Progenitor cell of endocrine pancreas (in vitro differentiated cells): ENCODE measurements at places on chromosomes 4 and X. TPM values are rescaled to one million over a fixed set of nuclear protein-coding genes. Genes with fewer than 3 reads are reported as not detected.

DNA sequence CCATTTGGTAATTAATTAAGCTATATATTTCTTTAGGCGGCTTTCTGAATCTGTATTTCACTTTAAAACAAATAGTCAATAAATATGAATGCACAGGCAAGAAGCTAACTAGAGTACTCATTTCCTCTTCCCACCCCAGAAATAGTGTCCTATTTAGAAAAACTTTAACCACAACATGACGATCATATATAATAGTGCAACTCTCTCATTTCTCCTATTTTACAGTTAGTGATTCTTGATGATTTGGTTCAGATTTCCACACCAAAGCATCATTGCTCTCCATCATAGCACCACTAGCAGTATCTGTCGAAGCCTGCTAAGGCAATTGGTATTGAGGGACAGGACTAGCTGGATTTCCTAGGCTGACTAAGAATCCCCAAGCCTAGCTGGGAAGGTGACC lies 184.0 kb upstream of the GALNTL6 start:
- H3K27ac ChIP-seq: no peak overlapping the region
- H3K36me3 ChIP-seq: no peaks in the 10 kb centered on the region
- no peak for DNase-seq
- H3K4me3 ChIP-seq: no peak overlapping the region
- no peaks in the 10 kb centered on the region for H3K4me1 ChIP-seq

- no peak overlapping the region for H3K4me3 ChIP-seq
- H3K36me3 ChIP-seq: no peaks in the 10 kb centered on the region
- peaks cover 19% of the 10 kb centered on the region for H3K4me1 ChIP-seq
- no peaks in the 10 kb centered on the region for H3K27me3 ChIP-seq
- no peak overlapping the region for H3K27ac ChIP-seq
- no peak for DNase-seq
Measured at GRCh38 chr4:37601531-37601930, 84.6 kb downstream of the RELL1 start.

The GABRG1 gene
- total RNA-seq: not detected in 2 replicates

GRCh38 chrX:14936561-14936960 lies 63.3 kb downstream of the MOSPD2 start:
- H3K36me3 ChIP-seq: no peaks in the 10 kb centered on the region
- H3K4me1 ChIP-seq: peaks cover 6% of the 10 kb centered on the region
- H3K4me3 ChIP-seq: no peak overlapping the region
- no peak overlapping the region for H3K27ac ChIP-seq

DNA sequence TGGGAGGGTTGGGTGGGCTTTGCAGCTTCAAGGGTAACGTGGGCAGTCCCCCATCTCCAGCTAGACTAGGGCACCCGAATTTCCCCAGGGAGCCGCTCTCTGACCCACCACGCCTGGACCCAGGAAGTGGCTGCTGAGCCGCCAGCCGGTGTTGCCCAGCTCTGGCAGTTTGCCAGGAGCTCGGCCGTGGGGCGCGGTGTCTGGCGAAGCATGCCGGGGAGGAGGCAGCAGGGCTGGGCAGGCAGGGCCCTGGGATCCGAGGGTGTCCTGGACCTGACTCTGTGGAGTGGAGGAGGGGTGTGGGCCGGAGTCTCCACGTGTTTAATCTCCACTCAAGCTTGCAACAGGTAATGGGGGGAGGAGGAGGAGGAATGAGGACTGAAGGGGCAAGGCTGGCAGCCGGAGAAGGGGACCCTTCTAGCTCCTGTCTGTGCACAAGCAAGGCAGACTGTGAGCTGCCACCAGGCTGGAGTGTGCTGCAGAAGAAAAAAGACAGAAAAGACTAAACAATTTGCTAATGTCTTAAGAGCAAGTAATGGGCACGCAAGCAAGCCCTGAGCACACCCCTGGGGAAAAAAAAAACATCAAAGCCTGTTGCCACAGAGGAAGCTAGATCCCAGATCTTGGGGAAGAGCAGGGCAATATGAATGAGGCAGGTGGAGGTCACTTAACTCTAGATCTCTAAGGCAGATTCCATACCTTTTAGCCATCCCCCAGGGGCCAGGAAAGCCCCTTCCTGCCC lies 2.4 kb downstream of the LONRF3 start:
- no peak overlapping the region for H3K4me3 ChIP-seq
- H3K36me3 ChIP-seq: peaks cover 3% of the 10 kb centered on the region
- peaks cover 2% of the 10 kb centered on the region for H3K4me1 ChIP-seq
- H3K27ac ChIP-seq: no peak overlapping the region

DNA sequence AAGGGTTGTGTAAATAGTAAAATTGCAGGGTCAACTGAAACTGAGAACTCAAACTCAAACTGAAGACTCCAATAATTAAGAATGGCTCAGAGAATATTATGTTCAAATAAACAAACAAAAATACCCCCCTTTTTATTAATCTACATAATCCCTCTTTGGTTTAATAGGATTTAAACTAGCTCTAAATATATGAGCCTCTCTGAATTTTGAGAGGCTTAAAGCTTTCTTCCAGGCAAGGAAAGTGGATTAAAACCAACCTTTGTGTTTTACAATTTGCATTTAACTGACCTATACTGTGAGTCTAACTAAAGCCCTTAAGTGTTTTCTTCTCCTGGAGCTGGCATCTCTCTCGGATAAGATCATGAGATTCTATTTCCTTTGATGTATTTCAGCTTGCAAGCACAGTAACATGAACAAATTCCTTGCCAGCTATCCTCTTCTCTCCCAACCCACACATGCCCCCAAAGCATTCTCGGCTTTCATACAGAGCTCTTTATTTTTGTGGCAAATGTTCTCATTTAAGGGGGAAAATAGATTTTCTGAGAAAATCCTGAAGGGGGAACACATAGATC lies 1310.8 kb upstream of the AGA start:
- no peak overlapping the region for H3K27ac ChIP-seq
- H3K4me3 ChIP-seq: no peak overlapping the region
- no peaks in the 10 kb centered on the region for H3K36me3 ChIP-seq

- no peak overlapping the region for H3K27ac ChIP-seq
- no peaks in the 10 kb centered on the region for H3K36me3 ChIP-seq
- no peak overlapping the region for H3K4me3 ChIP-seq
Measured at GRCh38 chr4:3720466-3720865, 45.7 kb upstream of the ADRA2C start.

DNA sequence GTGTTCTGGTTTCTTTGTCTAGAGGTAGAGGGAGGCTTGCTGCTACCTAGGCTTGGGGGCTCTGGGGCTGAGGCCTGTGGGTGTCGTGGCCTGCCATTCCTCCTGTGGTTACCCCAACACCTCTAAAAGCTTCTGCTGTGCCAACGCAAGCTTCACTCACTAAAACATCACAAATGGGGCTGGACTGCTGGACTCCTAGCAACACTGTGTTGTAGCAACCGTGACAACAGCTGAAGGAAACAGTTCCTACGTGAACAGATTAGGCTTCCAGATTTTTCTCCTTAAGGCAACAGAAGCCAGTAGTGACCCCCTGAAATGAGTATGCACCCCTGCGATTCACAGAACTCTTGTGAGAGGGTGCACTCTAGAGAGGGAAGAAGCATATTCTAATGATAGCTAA lies 138.3 kb upstream of the TEX13D start:
- H3K27me3 ChIP-seq: no peaks in the 10 kb centered on the region
- H3K36me3 ChIP-seq: no peaks in the 10 kb centered on the region
- H3K4me1 ChIP-seq: no peaks in the 10 kb centered on the region
- DNase-seq: no peak
- H3K27ac ChIP-seq: peak overlapping the region; percentile 27

The DRP2 gene
- 0.29 and 0.44 TPM in 2 replicates for total RNA-seq

- peaks cover 1% of the 10 kb centered on the region for H3K36me3 ChIP-seq
- DNase-seq: no peak
- no peak overlapping the region for H3K4me3 ChIP-seq
- H3K4me1 ChIP-seq: peaks cover 16% of the 10 kb centered on the region
- no peak overlapping the region for H3K27ac ChIP-seq
Measured at GRCh38 chrX:69109706-69110105, 55.5 kb downstream of the PJA1 start.

DNA sequence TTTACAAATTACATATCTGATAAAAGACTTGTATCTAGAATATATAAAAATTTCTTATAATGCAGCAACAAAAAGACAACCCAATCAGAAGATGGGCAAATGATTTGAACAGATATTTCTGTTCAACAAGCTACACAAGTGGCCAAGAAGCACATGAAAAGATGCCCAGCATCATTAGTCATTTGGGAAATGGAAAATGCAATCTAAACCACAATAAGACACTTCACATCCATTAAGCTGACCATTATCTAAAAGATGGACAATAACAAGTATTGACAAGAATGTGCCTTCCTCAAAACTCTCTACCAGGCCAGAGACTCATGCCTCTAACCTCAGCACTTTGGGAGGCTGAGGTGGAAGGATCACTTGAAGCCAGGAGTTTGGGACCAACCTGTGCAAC lies 53.9 kb downstream of the SPINK2 start:
- H3K36me3 ChIP-seq: no peaks in the 10 kb centered on the region
- H3K27ac ChIP-seq: no peak overlapping the region
- H3K27me3 ChIP-seq: peaks cover under 1% of the 10 kb centered on the region

DNA sequence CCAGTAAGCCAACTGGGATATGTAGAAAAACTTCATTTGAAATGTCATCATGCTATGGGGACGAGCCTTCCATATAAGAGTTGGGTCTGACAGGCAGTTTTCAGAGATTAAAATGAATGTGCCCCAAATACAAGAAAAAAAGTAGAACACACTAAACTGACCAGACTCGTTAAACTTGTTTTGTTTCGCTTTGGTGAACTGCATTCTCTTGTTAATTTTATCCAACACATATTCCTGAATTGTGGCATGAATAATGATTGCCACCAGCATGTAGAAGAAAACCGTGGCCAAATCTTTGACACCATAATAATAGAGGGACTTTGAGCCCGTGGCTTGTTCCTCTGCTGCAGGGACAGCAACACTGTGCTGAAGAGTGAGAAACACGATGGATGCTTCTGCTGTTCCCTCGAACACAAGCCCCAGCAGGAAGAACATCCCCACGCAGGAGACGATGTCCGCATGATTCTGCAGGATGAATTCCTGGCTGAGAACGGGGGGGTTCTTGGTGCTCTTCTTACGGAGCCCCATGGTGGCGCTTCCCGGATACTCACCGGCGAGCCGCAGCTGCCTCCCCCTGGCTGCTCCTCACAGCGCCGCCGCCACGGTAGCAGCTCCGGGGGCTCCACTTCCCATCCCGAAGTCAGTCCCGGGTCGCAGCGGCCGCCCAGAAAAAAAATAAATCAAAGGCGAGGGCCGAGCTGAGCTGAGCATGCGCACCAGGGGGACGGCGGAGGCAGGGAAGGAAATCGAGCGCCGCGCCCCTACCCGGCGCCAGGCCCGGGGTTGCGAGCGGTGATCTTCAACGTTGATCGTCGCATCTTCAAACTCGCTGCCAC lies at the start of gene TRAM1L1:
TRAM1L1 (minus strand) TSS at position 711 of the 836 bp plus-strand sequence; CDS start at position 528, 183 bp downstream.
- H3K4me1 ChIP-seq: peaks cover 7% of the 10 kb centered on the region
- peak within 1 kb of the TSS; percentile 81 for H3K4me3 ChIP-seq
- H3K27me3 ChIP-seq: no peaks in the 10 kb centered on the region
- H3K27ac ChIP-seq: peak within 1 kb of the TSS; percentile 93
- DNase-seq: peak; percentile 75

- H3K27me3 ChIP-seq: peaks cover 81% of the 10 kb centered on the region
- no peak overlapping the region for H3K4me3 ChIP-seq
- peaks cover 10% of the 10 kb centered on the region for H3K4me1 ChIP-seq
- no peak overlapping the region for H3K27ac ChIP-seq
- no peak for DNase-seq
Measured at GRCh38 chrX:25004485-25005032, 11.2 kb downstream of the ARX start.

GRCh38 chr4:148182230-148182911 lies 259.8 kb downstream of the NR3C2 start:
- no peaks in the 10 kb centered on the region for H3K36me3 ChIP-seq
- no peak overlapping the region for H3K27ac ChIP-seq
- H3K27me3 ChIP-seq: no peaks in the 10 kb centered on the region
- no peak for DNase-seq
- H3K4me3 ChIP-seq: no peak overlapping the region

DNA sequence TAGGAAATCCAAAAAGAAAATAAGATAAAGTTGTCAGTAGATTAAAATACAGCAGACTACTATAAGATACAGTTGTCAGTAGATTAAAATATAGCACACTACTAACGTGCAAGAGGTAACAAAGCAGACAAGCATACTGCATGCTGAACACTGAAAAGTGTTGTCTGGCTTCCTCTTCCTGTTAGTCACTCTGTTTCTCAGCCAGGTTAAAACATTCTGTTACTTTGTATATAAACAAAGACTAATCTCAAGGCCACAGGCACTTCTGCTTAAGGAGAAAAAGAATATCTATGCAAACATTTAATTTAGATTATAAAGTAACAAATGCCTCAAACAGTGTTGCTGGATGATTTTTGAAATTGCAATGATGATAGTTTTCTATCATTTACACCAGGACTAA lies 41.0 kb upstream of the SCD5 start:
- H3K27me3 ChIP-seq: no peaks in the 10 kb centered on the region
- H3K4me3 ChIP-seq: no peak overlapping the region
- no peak overlapping the region for H3K27ac ChIP-seq
- no peaks in the 10 kb centered on the region for H3K4me1 ChIP-seq
- no peak for DNase-seq
- peaks cover 36% of the 10 kb centered on the region for H3K36me3 ChIP-seq

DNA sequence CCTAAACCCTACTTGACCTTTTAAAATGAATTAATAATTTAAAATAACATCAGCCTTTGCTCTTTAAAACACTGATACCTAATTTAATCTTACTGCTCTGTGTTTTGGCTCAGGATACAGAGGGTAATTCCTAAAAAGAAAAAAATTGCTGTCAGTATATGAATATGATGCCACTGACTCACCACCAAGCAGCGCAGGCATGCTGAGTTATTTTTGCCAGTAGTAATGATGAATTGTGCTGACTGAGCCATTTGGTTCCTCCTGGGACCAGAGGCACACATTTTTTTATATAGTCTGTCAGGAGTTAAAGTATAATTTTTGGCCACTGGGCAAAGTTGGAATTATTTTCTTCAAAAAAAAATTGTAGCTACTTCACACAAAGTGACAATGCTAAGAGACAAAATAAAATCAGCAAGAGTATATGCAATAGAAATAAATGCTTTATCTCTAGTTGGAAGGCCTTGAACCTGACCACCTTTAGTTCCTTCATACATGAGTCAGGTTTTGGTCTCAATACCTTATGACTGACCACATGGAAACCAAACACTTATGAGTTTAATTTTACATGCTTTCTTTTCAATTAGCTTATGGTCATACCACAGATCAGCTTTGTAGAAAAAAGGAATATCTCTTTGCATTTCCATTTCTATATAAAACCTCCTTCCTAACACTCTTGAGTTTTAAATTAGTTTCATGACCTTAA lies 115.1 kb downstream of the PPP3CA start:
- no peak for DNase-seq
- H3K36me3 ChIP-seq: no peaks in the 10 kb centered on the region
- peaks cover 6% of the 10 kb centered on the region for H3K4me1 ChIP-seq

DNA sequence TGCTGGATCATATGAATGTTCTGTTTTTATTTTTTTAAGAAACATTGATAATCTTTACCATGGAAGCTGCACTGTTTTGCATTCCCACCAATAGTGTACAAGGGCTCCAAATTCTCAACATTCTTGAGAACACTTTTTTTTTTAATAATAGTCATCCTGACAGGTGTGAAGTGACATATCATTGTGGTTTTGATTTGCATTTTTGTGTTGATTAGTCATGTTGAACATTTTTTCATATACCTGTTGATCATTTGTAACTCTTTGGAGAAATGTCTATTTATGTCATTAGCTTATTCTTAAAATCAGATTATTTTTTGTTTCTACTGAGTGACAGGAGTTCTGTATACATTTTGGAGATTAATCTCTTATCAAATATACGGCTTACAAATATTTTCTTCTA lies 408.5 kb downstream of the GLUD2 start:
- no peak overlapping the region for H3K4me3 ChIP-seq
- no peak overlapping the region for H3K27ac ChIP-seq
- no peaks in the 10 kb centered on the region for H3K27me3 ChIP-seq
- H3K36me3 ChIP-seq: no peaks in the 10 kb centered on the region
- no peak for DNase-seq

The SMARCAD1 gene
- 74.9 and 75.1 TPM in 2 replicates for total RNA-seq
